Cerebellar nuclear complex (tissue), 1 donor: ENCODE measurements at places on chromosomes 13 and 19.

DNA sequence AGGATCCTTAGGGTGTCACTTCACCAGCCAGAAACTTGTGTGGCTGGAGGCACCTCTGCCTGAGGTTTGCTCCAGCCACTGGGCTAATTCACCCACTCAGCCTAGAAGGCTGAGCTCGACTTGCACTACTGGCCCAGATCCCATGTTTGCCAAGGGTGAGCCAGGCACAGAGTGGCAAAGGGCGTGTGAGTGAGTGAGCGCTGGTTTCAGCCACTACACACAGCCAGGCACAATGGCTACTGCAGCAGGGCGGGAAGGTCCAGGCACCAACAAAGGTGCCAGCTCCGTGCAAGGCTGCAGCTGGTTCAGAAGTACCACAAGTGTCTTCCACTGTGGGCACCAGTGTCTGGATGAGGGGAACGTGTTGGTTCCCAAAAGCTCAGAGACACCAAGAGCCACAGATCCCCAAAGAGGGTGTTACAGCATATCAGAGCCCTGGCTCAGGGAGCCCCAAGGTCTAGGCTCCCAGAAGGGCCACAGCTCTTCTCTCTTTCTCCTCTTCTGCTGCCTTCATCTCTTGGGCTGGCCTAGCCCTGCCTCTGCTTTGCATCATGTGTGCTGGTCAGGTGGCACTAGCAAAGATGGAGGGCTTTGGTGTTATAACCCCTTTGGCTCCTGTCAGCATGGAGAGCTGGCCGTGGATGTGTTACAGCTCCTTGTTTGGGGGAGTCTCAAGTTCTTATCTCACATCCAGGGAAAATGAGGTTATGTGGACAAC is 736.3 kb upstream of the KLHL1 start:
- DNase-seq = no peak

DNA sequence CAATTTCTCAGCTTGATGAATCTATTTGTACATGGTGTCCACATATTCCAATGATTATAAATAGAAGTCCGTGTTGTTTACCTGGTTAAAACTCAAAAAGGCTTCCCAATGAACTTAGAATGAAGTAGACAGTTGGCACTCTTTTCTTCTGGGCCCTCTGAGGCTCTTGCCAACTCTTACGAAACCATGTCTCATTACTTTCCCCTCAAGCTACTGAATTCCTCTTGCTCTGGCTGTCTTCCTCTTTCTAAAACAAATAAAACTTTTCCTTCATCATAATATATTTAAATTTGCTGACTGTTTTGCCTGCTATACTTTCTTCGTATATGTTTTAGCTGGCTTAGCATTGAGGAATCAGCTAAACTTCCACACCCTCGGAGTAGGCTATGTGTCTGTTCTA is 139.7 kb downstream of the SLITRK6 start:
- no peak for DNase-seq

DNA sequence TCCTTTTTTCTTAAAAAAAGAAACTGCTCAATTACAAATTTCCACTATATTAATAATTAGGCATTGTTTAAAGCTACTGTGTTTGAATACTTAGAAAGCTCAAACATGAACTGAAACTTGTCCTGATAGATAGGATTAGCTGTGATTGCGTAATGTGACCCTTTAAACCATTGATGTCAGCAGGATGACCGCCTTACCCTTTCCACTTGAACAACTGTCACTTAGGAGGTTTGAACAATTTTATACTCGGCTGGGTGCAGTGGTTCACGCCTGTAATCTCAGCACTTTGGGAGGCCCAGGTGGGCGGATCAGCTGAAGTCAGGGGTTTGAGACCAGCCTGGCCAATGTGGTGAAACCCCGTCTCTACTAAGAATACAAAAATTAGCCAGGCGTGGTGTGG is 2.9 kb downstream of the LAMP1 start:
- DNase-seq = no peak

DNA sequence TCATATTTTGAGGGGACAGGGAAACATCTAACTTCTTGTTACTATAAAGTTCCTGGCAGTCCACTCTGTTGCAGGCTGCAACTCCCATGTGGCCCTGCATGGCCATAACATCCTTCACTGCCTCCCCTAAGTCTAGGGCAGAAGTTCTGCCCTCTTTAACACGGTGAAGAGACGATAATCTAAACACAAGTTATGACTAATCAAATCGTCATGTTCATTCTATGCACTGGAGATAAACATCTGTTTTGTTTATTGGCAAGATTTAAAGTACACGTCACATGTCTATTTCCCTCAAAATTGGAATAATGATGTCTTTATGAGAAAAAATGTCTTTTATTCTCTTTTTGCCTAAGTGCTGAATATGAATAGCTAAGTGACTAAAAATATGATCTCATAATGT is 1629.4 kb downstream of the PCDH9 start:
- DNase-seq = no peak

GRCh38 chr19:23285948-23286347 is 35.8 kb upstream of the ZNF724 start:
- no peak for DNase-seq
